ENCODE measurements at places on chromosomes 12 and 14. TPM values are rescaled to one million over a fixed set of nuclear protein-coding genes. Genes with fewer than 3 reads are reported as not detected.

Gene SIX1
- 0.27 TPM for total RNA-seq

Gene CCDC60
- total RNA-seq = not detected

Gene ACVRL1
- total RNA-seq = 520 TPM

Gene SLC10A1
- total RNA-seq = not detected

Gene RNASE3
- not detected for total RNA-seq

Gene KCNH5
- under 0.01 TPM for total RNA-seq

Gene AQP2
- total RNA-seq = not detected

Gene SLC38A4
- not detected for total RNA-seq

Gene RABGGTA
- total RNA-seq = 21.1 TPM

Gene GLIPR1L1
- total RNA-seq = not detected

Gene CKAP4
- total RNA-seq = 96.0 TPM

Gene MARK3
- total RNA-seq = 83.3 TPM

Gene HCAR2
- not detected for total RNA-seq

Gene DACT1
- 0.18 TPM for total RNA-seq

Gene SMOC1
- total RNA-seq = under 0.01 TPM

Gene TROAP
- 10.7 TPM for total RNA-seq

Gene MORN3
- total RNA-seq = 1.1 TPM

Gene KCNC2
- total RNA-seq = not detected

Gene GPR162
- total RNA-seq = 10.2 TPM

Gene PRB2
- not detected for total RNA-seq

Gene DEGS2
- not detected for total RNA-seq

Gene CCDC198
- total RNA-seq = not detected

Gene PPM1A
- total RNA-seq = 13.9 TPM

Gene RD3L
- not detected for total RNA-seq

Gene NTN4
- 92.9 TPM for total RNA-seq

Gene PLBD1
- 0.09 TPM for total RNA-seq
